ENCODE measurements at places on chromosomes 3 and 15.

GRCh38 chr3:153960458-153961074 lies 160.6 kb upstream of the ARHGEF26 start:
- DNase-seq, result no peak

DNA sequence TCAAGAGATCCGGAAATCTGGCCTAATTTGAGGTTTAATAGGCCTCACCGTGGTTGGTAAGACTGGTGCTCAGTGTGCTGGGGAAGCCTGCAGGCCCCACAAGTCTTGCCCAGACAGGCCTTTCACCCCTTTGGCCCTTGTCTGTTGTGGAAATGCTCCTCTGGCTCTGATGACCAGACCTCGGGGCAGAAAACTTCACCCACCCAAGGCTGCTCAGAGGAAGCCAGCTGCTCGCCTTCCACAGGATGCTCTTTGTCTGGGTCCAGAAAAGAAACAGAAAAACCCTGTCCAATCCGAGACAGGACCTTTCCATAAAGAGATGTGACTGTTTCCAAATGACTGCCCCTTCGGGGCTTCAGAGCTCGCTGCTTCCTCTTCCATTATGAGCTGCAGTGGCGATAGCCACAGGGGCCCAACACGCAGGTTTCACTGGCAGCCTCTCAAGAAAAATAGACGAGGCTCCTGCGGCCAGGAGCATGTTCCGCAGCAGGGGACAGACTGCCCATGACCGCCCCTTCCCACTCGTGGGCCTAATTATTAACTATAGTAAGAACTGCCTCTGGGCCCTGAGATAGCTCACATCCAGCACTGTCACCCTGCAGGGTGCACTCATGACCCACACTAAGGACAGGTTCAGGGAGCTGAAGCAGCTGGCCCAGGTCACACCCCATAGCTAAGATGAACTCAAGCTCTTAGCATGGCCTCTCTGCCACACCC lies 6.8 kb upstream of the SNX22 start:
- no peak for DNase-seq

- DNase-seq, result no peak
Observed at GRCh38 chr15:77856705-77857346, 220.7 kb downstream of the TBC1D2B start.

GRCh38 chr3:98655666-98656065 lies 62.3 kb upstream of the CPOX start:
- DNase-seq, result no peak

DNA sequence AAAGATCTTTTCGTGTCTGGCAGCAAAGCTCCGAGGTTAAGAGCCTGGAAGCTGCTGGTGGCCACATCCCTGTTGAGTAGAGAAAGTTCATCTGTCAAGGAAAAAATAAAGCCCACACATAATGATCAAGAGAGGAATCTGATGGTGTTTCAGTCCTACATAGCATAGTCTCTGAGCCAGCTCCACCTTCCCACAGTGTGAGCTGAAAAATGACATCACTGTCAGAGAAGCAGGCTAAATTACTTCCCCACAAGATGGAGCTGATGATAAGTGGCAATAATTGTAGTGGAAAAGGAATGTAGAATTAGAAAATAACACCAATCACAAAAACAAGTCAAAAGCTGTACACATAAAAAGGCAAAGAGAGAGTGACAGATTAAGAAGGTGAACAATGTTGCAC lies 84.5 kb downstream of the AQP9 start:
- DNase-seq, result no peak

DNA sequence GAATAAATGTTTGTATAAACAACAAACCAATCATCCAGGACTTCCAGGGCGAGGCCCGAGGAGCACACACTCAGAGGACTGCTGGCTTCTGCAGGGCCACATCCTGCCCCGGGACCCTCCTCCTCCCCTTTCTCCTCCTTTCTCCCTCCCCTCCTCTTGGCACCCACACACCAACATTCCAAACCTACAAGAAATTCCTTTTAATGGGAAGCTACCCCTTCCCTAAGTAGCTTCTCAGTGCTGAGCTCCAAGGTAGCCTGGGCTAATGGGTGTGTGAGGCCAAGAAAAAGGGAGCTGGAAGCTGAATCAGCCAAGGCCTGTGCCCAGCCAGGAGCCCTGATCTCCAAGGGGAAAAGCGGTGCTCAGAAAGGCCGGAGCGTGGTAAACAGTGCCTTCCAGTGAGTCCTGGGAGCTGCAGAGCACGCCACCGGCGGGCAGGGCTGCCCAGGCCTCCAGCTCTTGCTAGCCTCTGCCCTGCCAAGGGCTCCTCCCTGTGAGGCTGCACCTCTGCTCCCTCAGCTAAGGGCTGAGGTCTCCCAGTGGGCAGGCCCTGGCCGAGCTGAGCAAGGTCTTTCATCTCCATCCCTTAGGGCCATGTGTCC lies 3.9 kb downstream of the ITIH3 start:
- DNase-seq, result no peak

DNA sequence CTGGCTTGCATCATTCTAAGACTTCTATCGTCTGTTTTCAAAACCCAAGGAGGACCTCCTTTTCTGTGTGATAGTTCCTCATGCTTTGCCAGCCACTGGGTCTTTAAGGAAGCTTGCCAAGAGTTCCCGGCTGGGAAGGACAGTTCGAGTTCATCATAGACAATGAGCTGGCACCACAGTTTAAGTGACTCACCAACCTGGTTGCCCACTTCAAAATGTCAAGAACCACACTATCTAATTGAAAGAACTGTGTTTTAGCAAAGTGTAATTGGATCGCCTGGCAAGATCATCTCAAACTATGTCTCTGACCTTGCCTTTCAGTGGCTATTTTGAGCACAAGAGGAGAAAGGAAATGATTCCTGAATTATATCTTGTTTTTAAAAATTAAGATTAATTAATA lies 27.9 kb downstream of the SOX2 start:
- DNase-seq, result no peak

GRCh38 chr15:72781631-72782030 lies 1.9 kb downstream of the ADPGK start:
- no peak for DNase-seq

- no peak for DNase-seq
Observed at GRCh38 chr3:107216229-107216628, 161.0 kb upstream of the CCDC54 start.

DNA sequence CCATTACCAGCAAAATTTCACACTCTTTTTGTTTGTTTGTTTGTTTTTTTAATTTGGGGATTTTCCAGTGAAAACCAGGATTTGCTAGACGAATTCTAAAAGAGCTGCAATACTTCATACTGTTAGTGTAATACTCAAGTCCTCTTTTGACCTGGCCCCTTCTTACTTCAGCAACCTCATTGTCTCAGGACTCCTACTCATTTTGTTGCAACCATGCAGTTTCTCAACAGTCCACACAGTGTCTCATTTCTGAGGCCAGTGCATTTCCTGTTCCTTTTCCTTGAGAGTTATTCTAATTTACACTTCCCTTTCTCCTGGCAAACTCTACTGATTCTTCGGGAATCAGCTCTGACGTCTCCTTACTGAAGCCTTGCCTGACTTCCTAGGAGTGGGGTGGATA lies 35.6 kb downstream of the NSUN3 start:
- no peak for DNase-seq

GRCh38 chr15:99446565-99447496 lies 119.0 kb upstream of the MEF2A start:
- DNase-seq, result no peak

- no peak for DNase-seq
Observed at GRCh38 chr15:70647396-70647795, 116.0 kb downstream of the UACA start.

DNA sequence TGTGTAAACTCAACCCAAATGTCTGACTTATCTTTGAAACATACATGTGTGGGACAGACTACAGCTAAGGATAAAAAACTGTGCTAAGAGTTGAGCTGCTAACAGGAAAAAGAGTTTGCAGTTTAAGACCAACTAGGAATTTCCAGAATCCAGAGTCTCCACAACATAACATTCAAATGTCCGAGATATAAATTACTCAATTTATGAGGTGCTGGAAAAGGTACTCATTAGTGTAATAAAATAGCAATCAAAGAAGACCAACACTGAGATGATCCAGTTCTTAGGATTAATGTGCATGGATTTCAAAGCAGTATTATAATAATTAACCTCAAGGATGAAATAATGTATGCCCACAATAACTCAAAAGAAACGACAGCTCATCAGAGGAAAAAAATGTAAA lies 426.5 kb upstream of the KCNMB2 start:
- DNase-seq, result no peak

DNA sequence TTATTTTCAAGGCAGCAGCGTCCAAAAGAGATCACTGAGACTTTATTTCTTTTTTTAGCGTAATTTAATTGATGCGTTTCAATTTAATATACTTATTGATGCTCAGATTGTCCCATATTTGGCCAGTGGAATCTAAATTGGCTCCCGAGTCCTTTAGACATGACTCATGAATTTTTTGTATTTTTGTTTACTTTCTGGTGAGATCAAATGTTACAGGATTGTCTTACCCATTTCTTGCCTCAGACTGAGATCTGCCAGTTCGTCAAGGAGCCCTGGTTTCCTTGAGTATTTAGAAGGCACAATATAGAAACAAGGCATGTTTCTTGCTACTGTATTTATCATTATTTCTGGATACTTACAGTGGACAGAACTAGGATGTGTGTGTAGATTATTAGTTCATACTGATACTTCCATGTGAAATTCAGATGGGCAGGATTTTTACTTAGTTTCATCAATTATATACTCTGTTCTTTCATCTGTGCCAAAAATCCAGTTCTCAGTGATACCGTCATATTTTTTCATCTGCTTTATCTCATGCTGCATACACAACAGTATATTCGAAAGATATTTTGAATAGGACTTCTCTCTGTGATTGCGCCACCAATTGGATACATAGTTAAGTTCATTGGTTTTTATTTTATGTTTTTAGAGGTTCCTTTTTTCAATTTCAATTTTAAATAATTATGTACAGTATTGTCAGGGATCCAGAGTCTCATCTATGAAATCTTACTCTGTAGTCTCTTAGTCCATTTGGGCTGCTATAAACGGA lies 436.9 kb upstream of the C2CD4B start:
- no peak for DNase-seq

- DNase-seq, result no peak
Observed at GRCh38 chr3:169143506-169143905, 520.0 kb downstream of the MECOM start.

DNA sequence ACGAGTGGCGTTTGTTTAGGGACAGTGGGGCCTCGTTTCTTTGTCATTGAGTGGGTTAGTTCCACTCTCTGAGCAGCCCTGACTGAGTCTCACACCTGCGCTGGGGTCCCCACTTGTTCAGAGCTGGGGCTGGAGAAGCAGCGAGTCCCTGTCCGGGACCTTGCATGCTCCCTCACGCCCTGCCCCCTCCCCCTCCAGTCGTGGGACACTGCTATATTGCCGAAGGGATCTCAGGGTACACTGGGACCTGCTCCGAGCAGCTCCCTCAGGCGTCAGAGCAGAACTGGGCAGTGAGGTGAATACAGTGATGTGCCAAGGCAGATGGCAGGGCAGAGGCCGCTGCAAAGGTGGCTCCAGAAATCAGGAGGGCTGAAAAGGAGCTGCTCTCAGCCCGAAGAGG lies 59.9 kb upstream of the KLF13 start:
- no peak for DNase-seq

GRCh38 chr3:53753518-53754183 lies 92.6 kb downstream of the CHDH start:
- no peak for DNase-seq

DNA sequence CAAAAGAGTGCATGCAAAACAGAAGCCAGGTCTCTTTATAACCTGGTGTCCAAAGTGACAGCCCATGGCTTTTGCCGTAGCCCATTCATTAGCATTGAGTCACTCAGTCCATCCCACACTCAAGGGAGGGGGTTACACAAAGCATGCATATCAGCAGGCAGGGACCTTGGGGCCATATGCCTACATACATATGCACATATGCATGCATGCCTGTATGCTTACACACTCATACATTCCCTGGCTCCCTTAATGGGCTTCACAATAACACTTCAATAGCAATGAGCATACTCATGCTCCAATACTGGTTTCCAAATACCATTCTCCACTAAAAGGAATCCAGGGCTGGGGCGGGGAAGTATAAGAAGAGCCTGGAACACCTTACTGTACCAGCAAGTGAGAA lies 22.0 kb downstream of the TRPM1 start:
- DNase-seq, result no peak

GRCh38 chr3:100269410-100270214 lies 8.8 kb downstream of the TBC1D23 start:
- DNase-seq, result no peak

- DNase-seq, result no peak
Observed at GRCh38 chr3:153762411-153763235, 358.6 kb upstream of the ARHGEF26 start.

GRCh38 chr15:35690698-35691116 lies 144.7 kb upstream of the DPH6 start:
- no peak for DNase-seq

DNA sequence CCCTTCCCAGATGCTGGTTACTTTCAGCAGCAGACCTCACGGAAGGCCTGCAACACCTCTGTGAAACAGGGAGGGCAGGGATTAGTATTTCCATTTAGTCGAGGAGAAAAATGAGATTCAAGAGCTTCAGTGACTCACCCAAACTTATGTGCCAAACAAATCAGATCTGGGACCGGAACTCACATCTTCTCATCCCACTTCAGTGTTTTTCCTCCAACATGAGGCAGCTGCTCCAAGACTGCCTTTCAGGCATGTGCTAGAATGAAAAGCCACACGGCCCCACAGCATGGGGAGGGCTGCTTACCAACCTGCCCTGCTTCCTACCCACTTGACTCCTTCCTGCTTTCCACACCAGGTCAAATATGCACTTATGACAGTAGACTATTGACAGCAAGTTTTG lies 129.4 kb upstream of the SLC24A5 start:
- no peak for DNase-seq

DNA sequence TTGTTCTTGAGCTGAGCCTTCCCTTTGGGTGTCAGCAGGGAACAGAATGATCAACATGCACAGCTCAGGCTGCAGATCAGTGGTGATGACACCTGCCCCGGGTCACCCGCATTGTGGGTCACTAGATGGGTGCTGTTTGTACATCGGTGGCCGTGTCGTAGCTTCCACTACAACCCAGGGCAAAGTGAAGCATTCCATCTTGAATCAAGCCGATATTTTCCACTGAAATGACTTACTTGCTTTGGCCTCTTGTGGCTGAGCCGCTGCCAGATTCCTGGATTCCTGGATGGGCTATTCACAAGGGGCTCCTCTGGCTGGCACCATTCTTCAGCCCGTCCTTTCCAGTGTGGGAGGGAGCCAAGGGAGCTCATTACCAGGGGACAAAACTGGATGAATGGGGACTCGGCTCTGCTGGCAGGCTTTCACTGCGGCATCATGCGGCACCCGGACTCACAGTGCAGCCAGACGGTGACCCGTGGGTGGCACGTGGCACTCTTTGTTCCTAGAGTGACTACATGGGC lies 65.6 kb downstream of the SLCO3A1 start:
- no peak for DNase-seq

DNA sequence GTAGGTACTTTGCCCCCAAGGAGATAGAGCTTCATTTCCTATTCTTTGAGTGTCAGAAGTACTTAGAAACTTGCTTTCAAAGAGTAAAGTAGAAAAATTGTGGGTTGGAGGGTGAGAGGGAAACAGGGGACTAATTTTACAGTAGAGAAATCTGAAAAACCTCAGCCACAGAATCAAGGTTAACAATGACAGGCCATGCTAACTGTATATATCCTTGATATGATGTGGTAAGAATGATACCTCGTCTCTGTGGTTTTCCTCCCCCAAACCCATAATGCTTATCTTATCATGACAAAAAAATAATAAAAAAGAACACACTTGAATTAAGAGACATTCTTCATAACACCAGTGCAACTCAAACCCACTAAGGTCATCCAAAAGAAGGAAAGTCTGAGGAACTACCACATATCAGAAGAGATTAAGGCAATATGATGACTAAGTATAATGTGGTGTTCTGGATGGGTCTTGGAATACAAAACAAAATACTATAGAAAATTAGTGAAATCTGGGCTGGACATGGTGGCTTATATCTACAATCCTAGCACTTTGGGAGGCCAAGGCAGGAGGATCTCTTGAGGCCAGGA lies 360.4 kb downstream of the ULK4 start:
- DNase-seq, result no peak
